ENCODE measurements at places on chromosomes 5 and 9. TPM values are rescaled to one million over a fixed set of nuclear protein-coding genes. Genes with fewer than 3 reads are reported as not detected.

The CER1 gene
- not detected for total RNA-seq

The SLC46A2 gene
- total RNA-seq = not detected

The PCDHA12 gene
- under 0.01 TPM for total RNA-seq

The CARD9 gene
- 20.0 TPM for total RNA-seq

The EFNA5 gene
- total RNA-seq = 6.5 TPM

The RRAGA gene
- 55.3 TPM for total RNA-seq

GRCh38 chr5:122376250-122376649 lies 64.2 kb downstream of the SNCAIP start:
- no peak for DNase-seq

- no peak for DNase-seq
Measured at GRCh38 chr5:58849223-58849622, 266.3 kb downstream of the RAB3C start.

GRCh38 chr5:87268126-87268969 lies 665 bp downstream of the RASA1 start:
- DNase-seq = peak; percentile 65

DNA sequence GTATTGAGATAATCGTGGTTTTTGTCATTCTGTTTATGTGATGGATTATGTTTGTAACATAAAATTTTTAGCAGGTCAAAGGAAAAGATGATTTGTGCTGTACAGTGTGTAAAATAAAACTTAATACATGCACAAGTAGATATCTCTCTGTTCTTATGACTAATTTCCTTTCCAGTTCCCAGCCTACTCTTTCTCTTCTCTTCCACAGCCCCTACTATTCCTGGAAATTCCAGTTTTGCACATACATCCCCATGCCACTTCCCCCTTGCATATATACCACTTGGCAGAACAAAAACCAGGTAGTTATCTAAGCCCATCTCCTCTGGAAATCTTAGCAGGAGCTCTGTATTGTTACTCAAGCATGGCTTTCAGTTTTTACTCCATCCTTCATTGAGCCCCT lies 20.2 kb downstream of the TEK start:
- DNase-seq = no peak

- DNase-seq = no peak
Measured at GRCh38 chr9:98951967-98952366, 8.3 kb downstream of the COL15A1 start.

- DNase-seq = no peak
Measured at GRCh38 chr9:128551657-128552152, 682 bp upstream of the SPTAN1 start.

DNA sequence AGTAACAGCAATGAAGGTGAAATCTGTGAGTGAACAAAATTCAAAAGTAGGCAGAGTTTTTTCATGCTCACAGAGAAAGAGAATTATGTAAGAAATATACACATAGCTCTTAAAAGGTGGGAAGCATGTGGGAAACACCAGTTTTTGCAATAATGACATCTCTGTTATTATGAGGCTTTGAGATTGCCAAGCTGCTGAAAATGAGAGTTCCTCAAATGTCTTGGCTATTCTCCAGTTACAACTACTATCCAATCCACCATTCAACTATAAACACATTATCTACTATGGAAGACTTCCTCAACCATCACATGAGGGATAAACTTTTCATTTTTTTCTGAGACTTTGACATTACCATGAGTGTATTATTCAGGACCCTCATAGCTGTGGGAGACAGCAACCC lies 420.8 kb upstream of the ACTBL2 start:
- DNase-seq = no peak

DNA sequence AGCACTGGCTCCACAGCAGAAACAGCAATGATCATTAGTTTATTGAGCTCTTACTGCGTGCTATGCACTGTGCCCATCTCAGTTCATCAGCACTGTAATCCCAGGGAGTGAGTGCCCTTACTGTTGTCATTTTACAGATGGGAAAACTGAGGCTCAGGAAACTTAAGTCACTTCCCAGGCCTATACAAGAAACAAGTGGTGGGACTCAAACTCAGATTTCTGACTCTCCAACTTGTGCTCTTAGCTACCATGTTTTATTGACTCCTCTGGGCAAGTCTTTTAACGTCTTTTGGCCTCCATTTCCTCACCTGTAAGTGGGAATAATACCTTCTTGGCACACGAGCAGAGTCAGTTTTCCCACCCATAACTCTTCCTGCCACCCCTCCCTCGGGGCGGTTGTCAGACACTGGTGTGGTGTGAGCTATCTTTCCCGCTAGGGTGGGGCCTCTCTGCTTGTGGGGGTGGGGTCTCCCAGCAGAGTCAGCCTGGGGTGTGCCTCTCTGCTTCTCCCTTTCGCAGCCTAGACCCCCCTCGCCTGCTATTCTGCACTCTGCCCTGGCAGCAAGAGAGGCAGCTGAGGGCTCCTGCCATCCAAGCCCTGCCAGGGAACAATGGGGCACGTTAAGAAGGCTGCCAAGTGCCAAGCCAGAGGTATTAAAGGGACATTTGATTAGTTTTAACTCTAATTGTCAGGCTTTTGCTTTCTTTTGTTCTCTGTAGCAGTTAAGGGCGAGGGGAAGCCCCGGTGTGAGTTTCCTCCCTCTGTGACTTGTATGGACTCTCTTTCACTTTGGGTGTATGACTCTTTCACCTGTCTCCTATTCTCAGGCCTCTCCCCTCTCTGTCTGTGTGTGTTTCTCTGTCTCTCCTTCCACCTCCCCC lies 12.1 kb downstream of the GALNT10 start:
- DNase-seq = no peak

DNA sequence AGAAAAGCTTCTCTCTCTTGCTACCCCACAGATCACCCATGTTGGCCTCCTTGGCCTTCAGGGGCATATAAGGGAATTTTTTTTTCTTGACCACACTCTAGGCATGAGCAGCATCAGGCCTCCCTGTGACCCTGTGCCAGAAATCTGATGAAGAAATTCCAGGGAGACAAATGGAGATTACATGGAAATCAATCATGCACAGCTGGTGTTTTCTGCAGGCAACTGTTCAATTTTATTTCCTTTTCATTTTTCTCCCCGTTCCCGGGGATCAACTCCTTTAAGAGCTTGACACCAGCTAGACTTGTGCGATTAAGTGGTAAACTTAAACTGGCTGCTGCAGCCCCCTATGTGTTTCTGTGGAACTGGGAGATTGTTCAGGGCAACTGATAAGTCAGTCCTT lies 59.3 kb downstream of the GALNT10 start:
- DNase-seq = no peak

GRCh38 chr9:90442723-90443122 lies 199.9 kb downstream of the DIRAS2 start:
- DNase-seq = no peak

All from fibroblast of villous mesenchyme (primary cell).